ENCODE measurements at places on chromosomes 6 and 20.
A peak's percentile ranks its signal among the peaks of the same experiment; 100 is the strongest.

GRCh38 chr6:125296471-125296870 lies 5.3 kb downstream of the HDDC2 start:
- DNase-seq: no peak

DNA sequence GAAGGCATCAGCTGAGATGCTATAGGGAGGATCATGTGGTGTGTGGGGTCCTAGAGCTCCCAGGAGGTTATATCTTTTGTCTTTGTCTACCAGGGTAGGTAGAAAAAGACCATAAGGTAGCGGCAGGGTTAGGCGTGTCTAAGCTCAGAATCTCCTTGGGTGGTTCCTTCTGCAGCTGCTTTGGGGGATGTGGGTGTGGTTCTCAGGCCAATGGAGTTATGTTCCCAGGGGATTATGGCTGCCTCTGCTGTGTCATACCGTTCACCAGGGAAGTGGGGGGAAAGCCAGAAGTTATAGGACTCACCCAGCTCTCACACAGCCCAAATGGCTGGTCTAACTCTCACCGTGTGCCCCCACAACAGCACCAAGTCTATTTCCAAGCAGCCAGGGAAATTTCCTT lies 107.4 kb upstream of the ADGRB3 start:
- no peak for DNase-seq

GRCh38 chr20:21229163-21229562 lies 74.0 kb upstream of the XRN2 start:
- DNase-seq: no peak

GRCh38 chr20:57685146-57685758 lies 24.6 kb downstream of the PMEPA1 start:
- no peak for DNase-seq

DNA sequence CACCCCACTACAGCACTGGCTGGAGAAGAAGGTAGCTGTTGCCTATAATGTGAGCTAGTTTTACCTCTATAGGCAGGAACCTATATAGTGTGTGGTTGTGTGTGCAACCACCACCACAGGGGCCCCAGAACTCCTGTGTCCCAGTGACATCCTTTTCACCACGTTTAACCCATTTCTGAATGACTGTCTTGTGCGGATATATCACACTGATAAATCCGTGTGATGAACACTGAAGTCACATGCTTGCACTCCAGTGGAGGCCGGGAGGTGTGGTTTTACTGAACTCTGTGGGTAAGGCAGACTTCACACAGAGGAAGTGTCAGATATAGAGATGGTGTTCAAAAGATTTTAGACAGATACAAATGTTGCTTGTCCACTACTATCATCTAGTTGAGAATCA lies 32.5 kb downstream of the SDHAF4 start:
- DNase-seq: no peak

GRCh38 chr20:23211164-23211563 lies 125.0 kb upstream of the CD93 start:
- DNase-seq: no peak

GRCh38 chr6:16956361-16956760 lies 145.5 kb upstream of the STMND1 start:
- DNase-seq: no peak

DNA sequence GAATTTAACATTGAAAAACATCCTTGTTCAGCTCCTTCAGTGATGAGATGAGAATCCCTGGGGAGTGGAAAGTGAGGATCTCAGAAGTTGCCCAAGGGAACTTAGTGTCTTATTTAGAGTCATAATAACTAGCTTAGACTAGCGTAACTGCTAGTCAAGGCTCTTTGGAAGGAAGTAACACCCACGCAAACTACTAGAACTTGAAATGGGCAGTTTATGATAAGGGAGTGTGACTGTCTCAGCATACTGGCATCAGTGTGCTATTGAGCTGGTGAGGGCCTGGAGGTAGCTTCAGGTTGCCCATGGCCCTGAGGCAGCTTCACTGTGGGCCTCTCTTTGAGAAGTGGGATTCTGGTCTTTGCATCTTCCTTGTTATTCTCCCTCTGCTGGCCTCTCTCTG lies 40.1 kb downstream of the SLX4IP start:
- DNase-seq: peak; percentile 66

GRCh38 chr20:23164176-23164601 lies 78.1 kb upstream of the CD93 start:
- no peak for DNase-seq

GRCh38 chr20:45067558-45067957 lies 33.4 kb downstream of the KCNS1 start:
- no peak for DNase-seq

DNA sequence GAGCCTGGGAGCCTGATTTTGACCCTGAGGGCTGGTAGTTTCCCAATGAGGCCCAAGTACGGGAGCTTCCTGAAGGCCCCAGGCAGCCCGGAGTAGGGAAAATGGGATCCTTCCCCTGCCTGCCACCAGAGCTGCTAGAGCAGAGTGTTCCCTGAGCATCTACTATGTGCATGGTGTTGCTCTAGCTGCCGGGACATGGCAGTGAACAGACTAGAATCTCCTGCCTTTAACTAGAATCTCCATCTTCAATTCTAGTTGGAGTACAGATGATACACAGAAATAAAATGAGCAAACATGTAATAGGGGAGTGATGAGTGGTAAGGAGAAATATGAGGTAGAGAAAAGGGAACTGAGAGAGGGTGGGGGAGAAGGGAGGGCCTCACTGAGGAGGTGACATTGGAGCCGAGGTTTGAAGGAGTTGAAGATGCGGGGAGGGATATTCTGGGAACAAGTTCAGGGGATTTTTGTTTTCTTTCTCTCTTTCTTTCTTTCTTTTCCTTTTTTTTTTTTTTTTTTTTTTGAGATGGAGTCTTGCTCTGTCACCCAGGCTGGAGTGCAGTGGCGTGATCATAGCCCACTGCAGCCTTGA lies 18.5 kb downstream of the VSTM2L start:
- no peak for DNase-seq

- DNase-seq: no peak
Measured at GRCh38 chr6:712805-713204, 19.9 kb upstream of the EXOC2 start.

GRCh38 chr6:80250391-80250997 lies 144.0 kb downstream of the BCKDHB start:
- peak; percentile 74 for DNase-seq

DNA sequence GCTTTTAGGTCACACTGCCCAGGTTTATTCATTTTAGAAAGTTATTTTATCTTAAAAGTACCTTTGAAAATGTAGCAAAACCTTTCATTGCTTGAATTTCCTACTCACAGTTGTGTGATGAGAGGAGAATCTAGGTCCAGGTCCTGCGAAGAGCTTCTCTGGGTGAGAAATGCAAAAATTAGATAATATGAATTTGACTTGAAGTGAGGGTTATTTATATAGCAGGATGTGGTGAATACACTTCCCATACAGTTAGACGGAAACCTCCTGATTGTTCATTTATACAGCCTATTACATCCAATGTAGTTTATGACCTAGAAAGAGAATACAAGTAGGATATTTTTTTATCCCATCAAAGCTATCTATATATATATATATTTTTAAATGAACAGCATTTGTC lies 30.5 kb downstream of the CDKAL1 start:
- peak; percentile 17 for DNase-seq

GRCh38 chr6:56515081-56515905 lies 127.4 kb downstream of the DST start:
- no peak for DNase-seq

DNA sequence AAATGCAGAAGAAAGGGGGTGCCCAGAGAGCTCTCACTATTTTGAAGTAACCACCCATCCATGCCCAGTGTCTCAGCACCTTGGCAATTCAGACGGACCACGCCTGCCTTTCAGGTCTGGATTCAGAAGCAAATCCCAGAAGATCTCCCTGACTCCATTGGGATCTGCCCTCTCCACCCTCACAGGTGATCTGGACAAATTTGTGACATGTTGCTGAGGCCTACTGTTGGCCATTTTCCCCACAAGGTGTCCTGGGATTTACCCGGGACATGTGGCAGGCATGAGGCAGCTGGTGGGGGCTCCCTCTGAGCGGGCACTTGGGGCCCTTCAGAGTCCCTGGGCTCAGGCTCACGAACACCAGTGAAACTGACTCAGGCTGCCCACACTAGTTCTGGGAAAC lies 51.9 kb upstream of the IYD start:
- no peak for DNase-seq

DNA sequence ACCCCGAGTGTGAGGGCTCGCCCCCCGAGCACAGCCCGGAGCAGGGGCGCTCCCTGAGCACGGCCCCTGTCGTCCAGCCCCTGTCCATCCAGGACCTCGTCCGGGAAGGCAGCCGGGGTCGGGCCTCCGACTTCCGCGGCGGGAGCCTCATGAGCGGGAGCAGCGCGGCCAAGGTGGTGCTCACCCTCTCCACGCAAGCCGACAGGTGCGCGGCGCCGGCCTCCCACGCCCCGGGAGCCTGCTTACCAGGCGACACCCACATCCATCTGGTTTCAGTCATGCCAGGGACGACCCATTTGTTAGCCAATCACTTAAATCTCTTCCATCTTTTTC lies 73.5 kb upstream of the PBOV1 start:
- no peak for DNase-seq

- no peak for DNase-seq
Measured at GRCh38 chr6:135941275-135942025, 89.9 kb downstream of the PDE7B start.

- no peak for DNase-seq
Measured at GRCh38 chr6:75157336-75157735, 48.5 kb downstream of the COL12A1 start.

DNA sequence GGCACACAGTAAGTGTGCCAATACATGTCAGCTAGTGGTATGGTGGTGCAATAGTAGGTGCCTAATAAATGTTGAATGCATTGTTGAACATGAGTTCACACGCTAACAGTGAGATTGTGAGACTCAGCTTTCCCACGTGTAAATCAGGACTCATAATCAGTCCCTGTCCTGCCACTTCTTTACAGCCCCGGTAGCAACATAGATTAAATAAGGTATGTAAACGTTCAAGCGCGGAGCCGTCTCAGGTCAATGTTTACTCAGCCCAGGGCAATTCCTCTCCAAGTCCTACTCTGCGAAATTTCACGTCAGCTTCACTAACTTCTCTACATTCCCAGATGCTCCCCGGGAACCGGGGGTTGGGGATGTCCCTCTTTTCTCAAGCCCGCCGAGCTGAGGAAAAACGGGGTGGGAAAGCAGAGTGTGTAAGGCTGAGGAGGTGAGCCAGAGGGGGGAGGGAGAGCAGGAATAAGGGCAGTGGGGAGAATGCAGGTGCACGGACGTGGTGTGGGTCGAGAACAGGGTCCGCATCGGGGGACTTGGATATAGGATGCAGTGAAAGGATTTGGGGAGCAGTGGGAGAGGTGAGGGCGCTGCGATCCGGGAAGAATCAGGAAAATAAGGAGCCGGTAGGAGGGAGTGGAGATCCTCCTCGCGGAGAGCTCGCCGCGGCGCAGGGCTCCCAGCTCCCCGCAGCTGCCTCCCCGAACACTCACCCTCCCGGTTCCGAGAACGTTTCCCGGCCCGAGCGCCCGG lies 544 bp upstream of the TP53INP2 start:
- peak; percentile 17 for DNase-seq

DNA sequence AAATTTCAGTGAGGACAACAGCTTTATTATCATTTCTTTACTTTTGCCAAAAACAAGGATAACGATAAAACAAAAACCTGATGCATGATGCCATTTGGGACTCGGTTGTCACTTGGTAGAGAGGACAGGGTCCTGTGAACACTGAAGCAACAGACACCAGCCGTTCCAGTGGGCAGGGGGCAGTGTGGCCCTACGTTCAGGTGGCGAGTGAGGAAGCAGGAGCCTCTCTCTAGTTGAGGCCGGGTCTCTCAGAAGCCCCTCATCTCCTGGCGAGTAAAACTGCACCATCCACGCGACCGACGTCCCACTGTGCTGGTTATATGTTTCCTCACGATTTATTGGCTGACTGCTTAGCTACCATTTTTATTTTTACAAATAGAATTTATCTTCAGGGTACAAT lies 231.6 kb downstream of the THBS2 start:
- DNase-seq: no peak

DNA sequence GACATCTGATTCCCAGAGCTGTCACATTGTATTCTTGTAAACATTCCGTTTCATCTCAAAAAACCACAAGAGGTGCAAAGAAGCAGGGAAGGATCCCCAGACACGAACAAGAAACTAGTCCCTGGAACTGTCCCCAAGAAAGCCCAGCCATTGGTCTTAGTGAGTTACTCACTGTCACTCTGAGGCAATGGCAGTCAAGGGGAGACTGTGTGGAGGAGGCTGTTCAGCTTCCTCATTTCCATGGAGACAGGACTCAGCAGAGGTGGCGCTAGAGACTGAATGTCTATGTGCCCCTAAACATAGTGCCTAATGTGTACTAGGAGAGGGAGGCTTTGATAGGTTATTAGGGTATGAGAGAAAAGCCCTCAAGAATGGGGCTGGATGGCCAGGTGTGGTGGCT lies 11.1 kb downstream of the ULBP1 start:
- DNase-seq: no peak

GRCh38 chr6:170153436-170154319 lies 137.2 kb downstream of the DLL1 start:
- DNase-seq: no peak

- no peak for DNase-seq
Measured at GRCh38 chr6:69390125-69390524, 406.7 kb downstream of the LMBRD1 start.

GRCh38 chr6:55569638-55570037 lies 9.4 kb downstream of the HMGCLL1 start:
- no peak for DNase-seq

DNA sequence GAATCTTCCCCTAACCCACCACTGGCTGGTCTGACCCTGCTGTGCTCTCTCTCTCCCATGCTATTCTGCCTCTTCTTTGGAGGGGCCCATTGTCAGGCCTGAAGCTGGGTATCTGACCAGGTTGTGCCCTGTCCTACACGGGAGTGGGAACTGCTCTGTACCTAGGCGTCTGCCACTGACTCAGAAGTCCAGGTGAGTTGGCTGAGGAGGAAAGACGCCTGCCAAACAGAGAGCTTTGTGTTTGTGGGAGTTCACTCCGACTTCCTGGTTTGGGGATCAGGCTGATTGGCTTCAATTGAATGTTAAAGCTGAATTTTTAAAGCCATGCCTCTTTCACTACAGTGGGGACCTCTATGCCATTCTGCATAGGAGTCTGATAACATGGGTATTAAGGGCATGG lies 136.0 kb downstream of the CCDC170 start:
- no peak for DNase-seq

Data from hematopoietic multipotent progenitor cell treated with erythropoietin and hydrocortisone succinate and interleukin-3 and kit ligand, for 8 days (in vitro differentiated cells).